T-helper 2 cell treated with Interferon-gamma antibody and Interleukin-4, amounts not matched to agents 100 ng/mL and 5 ng/mL, for 36 hours (primary cell): ENCODE measurements at places on chromosomes 1 and 21. TPM values are rescaled to one million over a fixed set of nuclear protein-coding genes. Genes with fewer than 3 reads are reported as not detected.

LEFTY1 gene
- not detected in 2 replicates for total RNA-seq

BSDC1 gene
- total RNA-seq: 48.3 and 49.9 TPM in 2 replicates

LRRC47 gene
- total RNA-seq: 34.8 and 40.4 TPM in 2 replicates

ZNF593OS gene
- total RNA-seq: not detected in 2 replicates

UTS2 gene
- not detected in 2 replicates for total RNA-seq
